ENCODE measurements at places on chromosomes 6 and 20.

DNA sequence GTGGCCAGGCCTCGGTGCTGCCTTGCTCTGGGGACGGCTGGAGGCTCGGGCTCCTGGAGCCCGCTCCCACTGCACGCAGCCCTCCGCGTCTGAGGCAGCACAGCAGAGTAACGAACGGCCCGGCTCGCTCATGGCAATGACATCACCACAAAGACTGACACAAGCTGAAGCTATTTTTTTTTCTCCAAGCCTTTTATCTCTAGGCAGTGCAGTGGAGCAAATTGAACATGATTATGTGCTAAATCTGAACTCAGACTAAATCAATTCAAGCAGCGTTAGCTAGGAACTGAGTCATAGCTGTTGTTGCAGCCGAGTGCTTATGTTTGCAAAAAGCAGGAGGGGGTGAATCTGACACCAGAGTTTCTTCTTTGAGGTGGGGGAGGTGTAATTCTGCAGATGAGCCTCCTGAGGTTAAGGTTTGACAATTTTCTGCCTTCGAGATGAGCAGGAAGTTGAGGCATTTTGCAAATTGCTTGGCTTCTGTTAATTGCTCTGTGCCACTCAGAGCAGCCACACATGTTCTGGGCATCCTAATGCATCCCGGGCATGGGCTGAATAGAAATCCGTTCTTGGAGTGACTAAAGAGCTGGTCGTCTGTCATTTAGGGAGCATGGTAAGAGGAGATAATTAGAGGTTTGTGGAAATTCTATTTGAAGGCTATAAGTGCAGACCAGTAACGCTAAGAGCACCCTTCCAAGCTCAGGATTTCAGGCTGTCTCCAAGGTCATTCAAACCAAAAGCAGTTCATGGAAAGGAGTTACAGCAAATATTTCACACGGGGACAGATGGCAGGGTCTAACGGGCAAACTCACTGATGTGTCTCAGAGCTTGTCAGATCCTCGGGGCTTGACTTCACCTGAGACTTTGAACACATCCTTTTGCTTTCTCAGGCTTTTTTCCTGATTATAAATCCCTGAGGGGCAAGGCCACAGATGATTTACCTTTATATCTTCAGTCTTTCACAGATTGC is 155.1 kb upstream of the ENPP5 start:
- no peak for DNase-seq

GRCh38 chr6:110882824-110883554 is 8.4 kb downstream of the AMD1 start:
- no peak for DNase-seq

DNA sequence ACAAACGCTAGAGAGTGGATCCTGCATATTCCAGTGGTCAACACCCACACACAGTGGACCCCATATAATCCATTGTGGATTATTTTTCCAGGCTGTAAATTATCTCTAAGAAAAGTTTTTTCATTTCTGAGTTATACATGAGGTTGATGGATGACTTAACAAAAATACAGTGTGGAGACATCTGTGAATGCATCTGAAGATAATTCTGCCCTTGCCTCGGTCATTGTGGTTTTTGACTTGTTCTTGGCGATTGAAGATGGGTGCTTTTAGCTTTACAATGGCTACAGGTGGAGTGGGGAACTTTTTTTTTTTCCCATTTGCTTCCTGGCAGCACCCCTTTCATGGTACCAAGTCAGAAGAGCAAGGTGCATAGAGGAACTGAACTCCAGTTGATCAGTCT is 242.7 kb downstream of the MYLK4 start:
- no peak for DNase-seq

GRCh38 chr20:51979226-51979625 is 176.9 kb upstream of the SALL4 start:
- DNase-seq, result no peak

GRCh38 chr20:45592574-45593189 is 13.6 kb upstream of the WFDC8 start:
- peak; percentile 33 for DNase-seq

DNA sequence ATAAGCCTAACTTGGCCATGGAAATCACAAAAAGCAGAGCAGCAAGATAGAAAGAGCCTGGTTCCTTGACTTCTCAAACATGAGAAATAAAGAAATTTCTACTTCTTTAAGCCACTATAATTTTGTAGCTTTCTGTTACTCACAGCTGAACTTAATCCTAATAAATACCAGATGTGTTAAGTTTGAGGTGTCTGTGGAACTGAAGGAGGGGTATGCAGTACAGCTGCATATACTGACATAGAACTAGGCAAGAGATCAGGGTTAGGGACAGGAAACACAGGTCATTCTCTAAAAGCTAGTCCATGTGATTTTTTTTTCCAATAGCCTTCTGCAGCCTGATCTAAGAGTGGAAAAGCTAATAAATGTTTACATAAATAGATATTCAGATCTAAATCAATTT is 123.9 kb downstream of the COL12A1 start:
- no peak for DNase-seq

- DNase-seq, result no peak
Observed at GRCh38 chr6:32216285-32216684, 7.6 kb downstream of the NOTCH4 start.

DNA sequence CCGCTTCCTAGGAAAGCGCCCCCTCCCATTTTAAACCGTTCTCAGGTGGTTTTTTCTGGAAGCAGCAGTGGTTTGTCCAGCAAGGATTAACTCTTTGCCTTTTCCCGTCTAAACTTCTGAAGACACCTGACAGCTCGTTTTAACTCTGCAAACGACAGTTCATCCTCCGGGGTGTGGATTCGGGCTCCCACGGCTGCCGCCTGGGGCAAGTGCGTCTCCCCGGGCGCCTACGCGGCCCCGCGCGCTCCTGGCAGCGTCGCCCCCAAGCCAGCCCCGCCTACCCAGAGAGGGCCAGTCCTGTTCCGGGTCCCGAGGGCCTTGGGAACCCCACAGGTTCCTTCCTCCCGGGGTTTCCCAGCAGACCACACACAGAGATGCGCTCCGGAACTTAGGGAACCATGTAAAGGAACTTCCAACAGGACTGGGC is 54.4 kb downstream of the PRR18 start:
- peak; percentile 39 for DNase-seq

GRCh38 chr20:48738399-48739304 is 89.1 kb downstream of the PREX1 start:
- DNase-seq, result no peak

DNA sequence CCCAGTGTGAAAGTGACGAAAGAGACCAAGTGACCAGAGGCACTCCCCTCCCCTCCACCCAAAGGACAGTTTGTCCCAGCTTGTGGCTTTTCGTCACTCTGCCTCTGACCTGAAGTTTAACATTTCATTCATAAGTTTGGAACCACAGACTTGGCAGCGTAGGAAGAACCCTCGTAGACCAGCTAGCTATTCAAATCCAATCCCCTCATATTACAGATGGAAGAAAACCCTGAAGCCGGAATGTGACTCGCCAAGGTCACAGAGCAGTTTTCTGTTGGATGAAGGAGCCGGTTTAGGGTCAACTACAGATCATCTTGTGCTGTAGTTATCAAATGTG is 3.9 kb upstream of the SYS1 start:
- DNase-seq, result no peak

DNA sequence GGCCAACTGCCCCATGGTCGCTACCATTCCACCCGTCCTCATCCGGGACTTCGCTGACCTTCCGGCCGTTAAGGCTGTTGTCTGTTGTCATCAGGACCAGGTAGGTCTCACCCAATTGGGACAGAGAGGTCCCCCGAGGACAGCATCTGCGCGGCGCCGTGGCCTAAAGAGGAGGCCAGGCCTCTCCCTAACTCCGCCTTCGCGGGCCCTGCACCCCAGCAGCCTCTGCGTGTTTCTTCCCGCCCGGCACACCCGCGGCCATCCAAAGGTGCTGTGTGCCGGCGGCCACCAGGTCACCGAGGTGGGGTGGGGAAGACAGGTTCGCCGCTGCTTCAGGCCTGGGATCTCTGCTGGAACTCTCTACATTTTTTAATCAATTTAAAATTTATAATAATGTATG is 9.0 kb downstream of the OR2W1 start:
- DNase-seq, result no peak

DNA sequence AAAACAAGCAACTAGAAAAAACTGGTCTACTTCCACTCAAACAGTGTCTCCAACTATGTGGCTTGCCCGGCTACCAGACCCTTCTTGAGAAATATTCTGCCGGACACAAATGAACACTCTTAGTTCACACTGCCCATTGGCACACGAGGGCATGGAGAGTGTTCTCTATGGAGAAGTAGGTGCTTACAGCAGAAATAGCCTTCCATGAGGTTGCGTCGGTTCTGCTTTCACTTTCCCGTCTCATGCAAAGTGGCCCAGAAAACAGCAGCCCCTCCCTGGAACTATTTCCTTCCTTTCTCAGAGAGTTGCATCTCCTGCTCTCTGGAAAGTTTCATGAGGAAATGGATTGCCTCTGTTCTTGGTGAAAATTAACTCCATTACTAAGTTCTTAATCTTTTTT is 9.5 kb upstream of the HLA-DOA start:
- no peak for DNase-seq

- DNase-seq, result peak; percentile 16
Observed at GRCh38 chr6:17417817-17418216, 24.4 kb downstream of the CAP2 start.

DNA sequence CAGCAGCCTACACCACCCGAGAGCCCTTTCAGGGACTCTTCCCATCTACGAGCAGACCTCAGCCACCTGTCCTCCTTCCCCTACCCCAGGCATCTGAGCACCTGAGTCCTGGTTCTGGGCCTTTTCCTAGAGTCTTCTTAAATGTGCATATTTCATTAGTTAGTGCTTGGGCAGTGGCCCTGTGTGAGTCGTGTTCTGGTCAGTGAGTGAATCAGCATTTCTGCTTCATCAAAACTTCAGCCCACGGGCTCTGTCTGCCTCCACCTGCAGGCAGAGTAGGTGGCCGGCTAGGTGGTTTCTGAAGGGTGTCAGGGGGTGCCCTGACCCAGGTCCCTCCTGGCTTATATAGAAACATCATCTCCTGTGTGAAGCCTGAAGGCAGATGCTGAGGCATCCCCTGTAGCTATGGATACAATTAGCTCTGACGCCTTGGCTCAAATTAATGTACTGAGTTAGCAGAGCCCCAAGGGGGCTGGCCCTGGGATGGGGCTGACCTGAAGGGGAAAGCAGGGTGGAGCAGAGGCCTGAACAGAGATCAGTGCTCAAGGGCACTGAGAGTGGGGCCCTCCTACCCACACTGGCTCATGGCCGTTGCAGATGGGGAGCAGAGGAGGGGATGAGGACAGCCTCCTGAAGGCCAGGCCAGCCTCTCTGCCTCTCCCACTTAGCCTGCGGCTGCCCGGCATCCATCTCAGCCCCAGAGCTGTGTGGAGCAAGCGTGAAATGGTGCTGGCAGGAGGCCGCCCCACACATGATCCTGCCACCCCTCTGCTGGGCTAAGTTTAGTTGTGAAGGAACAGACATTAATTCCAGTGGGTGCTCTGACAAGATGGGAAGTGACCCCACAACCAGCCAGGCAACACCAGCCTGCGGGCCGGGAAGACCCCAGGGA is 13.6 kb downstream of the IP6K3 start:
- no peak for DNase-seq

DNA sequence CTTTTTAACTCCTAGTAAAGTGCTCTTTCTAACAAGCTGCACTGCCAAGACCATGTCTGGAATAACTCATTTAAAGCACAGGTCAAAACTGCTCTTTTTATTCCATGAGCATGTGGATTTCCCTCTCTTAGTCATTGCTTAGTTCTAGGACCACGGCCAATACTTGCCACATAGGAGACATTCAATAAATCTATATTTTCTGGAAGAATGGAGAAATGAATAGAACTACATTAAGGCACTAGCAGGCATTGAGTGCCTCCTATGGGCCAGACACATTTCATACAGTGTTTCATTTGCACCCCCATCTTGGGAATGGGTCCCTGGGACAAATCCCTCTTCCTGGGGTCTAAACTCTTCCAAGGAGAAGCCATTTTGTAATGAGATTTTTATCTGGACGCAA is 552.8 kb upstream of the CITED2 start:
- DNase-seq, result no peak

GRCh38 chr20:45842169-45842812 is 8.7 kb downstream of the SNX21 start:
- DNase-seq, result no peak

DNA sequence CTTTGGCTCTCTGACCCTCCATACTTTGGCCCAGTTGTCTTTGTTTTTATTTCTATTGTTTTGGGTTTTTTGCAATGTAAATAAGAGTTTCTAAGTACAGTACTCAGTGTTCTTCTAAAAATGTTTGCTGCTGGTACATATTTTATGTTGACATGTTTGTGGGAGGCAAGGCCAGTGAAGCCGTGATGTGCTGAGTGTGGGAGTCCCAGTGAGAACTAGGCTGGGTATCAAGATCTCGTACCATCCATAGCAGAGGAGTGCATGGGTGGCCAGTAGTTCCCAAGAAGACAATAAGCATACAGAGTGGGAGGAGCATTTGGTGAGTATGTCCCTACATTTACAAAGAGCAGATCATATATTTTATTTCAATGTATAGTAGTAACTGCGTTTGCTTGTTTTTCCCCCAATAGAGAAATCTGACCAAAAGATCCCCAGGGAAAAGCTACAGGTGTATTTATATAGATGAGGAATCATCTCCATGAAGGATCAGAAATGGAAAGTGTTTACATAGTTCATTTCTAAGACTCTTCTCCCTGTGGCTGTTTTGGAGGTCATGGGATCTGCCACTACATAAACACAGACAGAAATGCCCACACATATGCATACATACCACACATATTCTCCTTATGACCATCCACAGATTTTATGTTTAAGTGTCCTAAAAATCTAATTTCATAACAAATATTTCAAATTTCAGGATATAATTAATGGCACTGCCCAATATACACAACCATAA is 285.9 kb downstream of the ALDH8A1 start:
- DNase-seq, result no peak

GRCh38 chr6:90087106-90087833 is 193.0 kb downstream of the GJA10 start:
- no peak for DNase-seq

GRCh38 chr20:50360218-50360672 is 149.9 kb upstream of the PTPN1 start:
- no peak for DNase-seq

DNA sequence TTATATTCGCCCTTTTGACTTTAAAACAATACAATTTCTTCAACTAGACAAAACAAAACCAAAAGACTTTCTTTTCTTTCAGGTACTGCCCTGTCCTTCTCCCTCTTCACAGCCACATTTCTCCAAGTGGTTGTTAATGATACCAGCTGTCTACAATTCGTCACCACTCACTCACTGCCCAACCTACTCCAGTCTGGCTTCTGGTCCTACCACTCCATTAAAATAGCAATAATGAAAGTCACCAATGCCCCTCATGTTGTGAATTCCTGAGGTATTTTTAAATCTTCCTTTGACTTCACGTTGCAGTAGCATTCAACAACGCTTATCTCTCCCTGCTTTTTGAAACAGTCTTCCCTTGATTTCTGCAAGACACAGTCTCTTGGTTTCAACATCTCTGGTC is 11.6 kb upstream of the MAN1A1 start:
- DNase-seq, result no peak
